ENCODE measurements at places on chromosomes 16 and 17.

GRCh38 chr17:28953444-28954118 lies 2.3 kb upstream of the PHF12 start:
- H3K27ac ChIP-seq, result no peak overlapping the region
- no peaks in the 10 kb centered on the region for H3K27me3 ChIP-seq
- DNase-seq, result peak; percentile 83
- H3K4me1 ChIP-seq, result peaks cover 2% of the 10 kb centered on the region
- no peak overlapping the region for H3K4me3 ChIP-seq
- H3K36me3 ChIP-seq, result peaks cover 2% of the 10 kb centered on the region

DNA sequence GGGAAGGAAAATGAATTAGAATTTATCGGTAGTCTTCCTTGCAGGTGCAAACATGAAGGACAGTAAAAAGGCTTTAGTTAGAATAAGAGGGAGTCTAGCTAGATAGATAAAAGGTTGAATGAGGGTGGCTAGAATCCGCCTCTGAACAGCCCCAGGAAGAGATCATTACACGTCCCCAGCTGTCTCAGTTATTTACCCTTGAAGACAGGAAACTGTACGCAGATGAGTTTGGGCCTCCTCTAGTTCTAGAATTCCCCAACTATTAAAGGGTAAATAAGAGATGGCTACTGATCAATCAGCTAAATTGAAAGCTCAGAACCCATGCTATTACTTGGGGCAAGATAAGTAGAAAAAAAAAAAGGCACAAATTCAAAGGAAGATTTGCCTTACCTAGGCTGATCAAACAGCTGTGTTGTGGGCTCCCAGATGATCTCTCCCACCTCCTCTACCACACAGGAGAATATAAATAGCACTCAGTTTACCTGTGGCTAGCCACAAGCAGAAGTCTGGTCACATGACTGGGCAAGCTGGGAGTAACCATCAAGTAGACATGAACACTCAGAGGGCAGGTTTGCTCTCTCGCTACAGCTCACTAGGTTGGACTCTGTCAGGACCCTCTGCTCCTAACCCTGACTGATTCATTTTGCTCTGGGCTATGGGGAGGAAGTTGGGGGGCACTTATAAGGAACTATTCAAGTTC lies 17.0 kb downstream of the FAM117A start:
- H3K4me1 ChIP-seq, result no peaks in the 10 kb centered on the region
- no peaks in the 10 kb centered on the region for H3K27me3 ChIP-seq
- DNase-seq, result no peak
- no peaks in the 10 kb centered on the region for H3K36me3 ChIP-seq
- no peak overlapping the region for H3K4me3 ChIP-seq
- no peak overlapping the region for H3K27ac ChIP-seq

DNA sequence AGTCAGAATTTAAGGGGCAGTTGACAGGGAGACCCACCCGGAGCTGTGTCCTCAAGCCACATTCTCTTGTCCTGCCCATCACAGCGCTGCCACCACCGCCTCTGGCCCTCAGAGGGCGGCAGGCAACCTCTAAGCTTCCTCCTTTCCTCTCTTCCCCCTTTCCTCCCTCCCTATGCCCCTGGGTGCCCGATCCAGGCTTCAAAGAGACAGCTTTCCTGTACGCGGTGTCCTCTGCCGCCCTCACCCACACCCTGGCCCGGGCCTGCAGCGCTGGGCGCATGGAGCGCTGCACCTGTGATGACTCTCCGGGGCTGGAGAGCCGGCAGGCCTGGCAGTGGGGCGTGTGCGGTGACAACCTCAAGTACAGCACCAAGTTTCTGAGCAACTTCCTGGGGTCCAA lies 23.5 kb downstream of the WNT9B start:
- no peaks in the 10 kb centered on the region for H3K36me3 ChIP-seq
- H3K4me3 ChIP-seq, result no peak overlapping the region
- H3K27ac ChIP-seq, result no peak overlapping the region
- H3K4me1 ChIP-seq, result no peaks in the 10 kb centered on the region
- DNase-seq, result no peak
- peaks cover 2% of the 10 kb centered on the region for H3K27me3 ChIP-seq

DNA sequence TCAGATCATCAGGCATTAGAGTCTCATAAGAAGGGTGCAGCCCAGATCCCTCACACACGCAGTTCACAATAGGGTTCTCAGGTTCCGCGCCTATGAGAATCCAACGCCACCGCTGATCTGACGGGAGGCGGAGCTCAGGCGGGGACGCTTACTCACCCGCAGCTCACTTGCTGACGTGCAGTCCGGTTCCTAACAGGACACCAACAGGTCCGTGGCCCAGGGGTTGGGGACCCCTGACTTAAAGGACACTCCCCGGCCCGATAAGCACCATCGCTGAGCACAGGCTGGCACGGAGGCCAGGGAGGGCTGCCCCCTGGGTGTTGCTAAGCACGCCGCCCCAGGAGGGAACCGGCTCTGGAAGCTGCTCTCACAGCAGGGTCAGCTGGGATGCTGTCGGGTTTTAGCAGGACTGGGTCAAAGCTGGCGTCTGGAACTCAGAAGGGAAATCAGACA lies 30.1 kb upstream of the BAHCC1 start:
- H3K36me3 ChIP-seq, result no peaks in the 10 kb centered on the region
- H3K27ac ChIP-seq, result no peak overlapping the region
- H3K27me3 ChIP-seq, result no peaks in the 10 kb centered on the region
- no peak overlapping the region for H3K4me3 ChIP-seq
- no peak for DNase-seq

- H3K4me3 ChIP-seq, result no peak overlapping the region
- H3K27ac ChIP-seq, result no peak overlapping the region
- H3K4me1 ChIP-seq, result no peaks in the 10 kb centered on the region
Measured at GRCh38 chr17:12376276-12376675, 289.4 kb upstream of the MYOCD start.

GRCh38 chr16:58343562-58343961 lies 48.7 kb upstream of the GINS3 start:
- no peaks in the 10 kb centered on the region for H3K36me3 ChIP-seq
- H3K4me1 ChIP-seq, result no peaks in the 10 kb centered on the region
- H3K4me3 ChIP-seq, result no peak overlapping the region
- no peak for DNase-seq
- H3K27me3 ChIP-seq, result no peaks in the 10 kb centered on the region

DNA sequence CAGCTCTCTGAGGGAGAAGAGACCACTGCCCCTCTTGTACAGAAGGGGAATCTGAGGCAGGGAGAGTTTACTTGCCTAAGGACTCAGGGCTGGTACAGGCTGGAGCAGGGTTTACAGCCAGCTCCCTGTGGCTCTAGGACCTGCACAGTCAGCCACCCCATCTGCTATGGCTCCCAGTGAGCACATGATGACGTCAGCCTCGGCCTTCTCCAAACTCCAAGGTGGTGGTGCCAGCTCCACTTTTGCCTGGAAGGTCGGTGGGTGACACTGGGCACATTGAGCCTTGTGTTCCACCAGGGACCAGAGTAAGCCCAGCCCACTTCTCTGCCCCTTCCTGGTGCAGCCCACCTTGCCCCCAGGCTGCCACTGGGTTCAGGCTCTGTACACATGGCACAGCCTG lies 202.2 kb downstream of the ENGASE start:
- no peaks in the 10 kb centered on the region for H3K27me3 ChIP-seq
- no peak for DNase-seq
- H3K36me3 ChIP-seq, result no peaks in the 10 kb centered on the region
- peaks cover 3% of the 10 kb centered on the region for H3K4me1 ChIP-seq
- no peak overlapping the region for H3K27ac ChIP-seq

DNA sequence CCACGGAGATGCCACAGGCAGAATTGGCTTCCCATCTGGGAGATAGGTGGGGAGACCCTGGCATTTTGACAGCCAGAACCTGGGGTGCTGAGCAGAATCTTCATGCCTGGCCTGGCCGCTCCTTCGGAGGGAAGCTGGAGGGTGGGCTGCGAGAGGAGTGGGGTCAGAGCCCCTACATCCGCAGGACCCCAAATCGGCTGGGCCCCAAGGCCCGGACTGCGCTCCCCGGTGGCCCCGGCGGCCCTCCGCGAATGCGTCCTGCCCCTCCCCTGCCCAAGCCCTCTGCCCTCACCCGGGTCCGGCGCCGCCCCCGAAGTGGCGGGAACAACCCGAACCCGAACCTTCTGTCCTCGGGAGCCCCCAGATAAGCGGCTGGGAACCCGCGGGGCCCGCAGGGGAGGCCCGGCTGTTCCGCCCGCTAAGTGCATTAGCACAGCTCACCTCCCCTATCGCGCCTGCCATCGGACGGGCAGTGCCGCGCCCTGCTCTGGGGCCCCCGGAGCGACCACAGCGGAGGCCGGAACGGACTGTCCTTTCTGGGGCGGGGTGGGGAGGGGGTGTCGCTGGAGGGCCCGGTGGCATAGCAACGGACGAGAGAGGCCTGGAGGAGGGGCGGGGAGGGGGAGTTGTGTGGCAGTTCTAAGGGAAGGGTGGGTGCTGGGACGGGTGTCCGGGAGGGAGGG lies 850 bp upstream of the PNMT start:
- H3K4me3 ChIP-seq, result no peak overlapping the region
- H3K27ac ChIP-seq, result no peak overlapping the region
- no peak for DNase-seq
- peaks cover 27% of the 10 kb centered on the region for H3K4me1 ChIP-seq

DNA sequence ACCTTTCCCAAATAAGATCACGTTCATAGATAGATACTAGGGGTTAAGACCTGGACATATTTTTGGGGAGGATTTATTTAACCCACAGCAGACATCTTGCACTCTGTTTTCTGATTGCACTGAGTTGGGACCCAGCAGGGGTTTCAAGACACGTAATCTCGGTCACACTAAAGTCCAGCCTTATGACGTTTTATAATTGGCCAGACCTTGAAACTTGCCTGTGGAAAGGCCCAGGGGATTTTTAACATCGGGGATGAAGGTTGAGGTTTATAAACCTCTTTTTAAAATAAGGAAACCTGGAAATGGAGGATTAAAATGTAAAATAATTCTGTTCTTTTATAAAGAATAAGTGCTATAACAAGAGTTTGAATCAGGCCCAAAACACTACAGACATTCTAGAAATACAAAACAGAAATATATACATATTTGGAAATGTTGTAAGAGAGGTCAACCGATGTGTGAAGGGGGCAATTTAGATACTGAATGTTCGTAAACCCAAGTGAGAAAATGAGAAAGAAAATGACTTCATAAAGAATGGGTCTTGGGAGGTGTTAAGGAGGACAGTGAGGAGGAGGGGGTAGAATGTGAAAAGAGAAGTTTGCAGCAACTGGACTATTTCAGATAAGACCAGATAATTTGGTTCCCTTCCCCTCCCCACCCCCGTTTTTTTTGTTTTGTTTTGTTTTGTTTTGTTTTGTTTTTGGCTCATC lies 61.1 kb upstream of the NOL11 start:
- DNase-seq, result no peak
- no peaks in the 10 kb centered on the region for H3K27me3 ChIP-seq
- H3K36me3 ChIP-seq, result no peaks in the 10 kb centered on the region
- no peaks in the 10 kb centered on the region for H3K4me1 ChIP-seq
- H3K4me3 ChIP-seq, result no peak overlapping the region

GRCh38 chr17:19306160-19307111 lies 56.1 kb downstream of the B9D1 start:
- no peak for DNase-seq
- no peak overlapping the region for H3K27ac ChIP-seq
- no peaks in the 10 kb centered on the region for H3K27me3 ChIP-seq
- H3K36me3 ChIP-seq, result peaks cover 73% of the 10 kb centered on the region

DNA sequence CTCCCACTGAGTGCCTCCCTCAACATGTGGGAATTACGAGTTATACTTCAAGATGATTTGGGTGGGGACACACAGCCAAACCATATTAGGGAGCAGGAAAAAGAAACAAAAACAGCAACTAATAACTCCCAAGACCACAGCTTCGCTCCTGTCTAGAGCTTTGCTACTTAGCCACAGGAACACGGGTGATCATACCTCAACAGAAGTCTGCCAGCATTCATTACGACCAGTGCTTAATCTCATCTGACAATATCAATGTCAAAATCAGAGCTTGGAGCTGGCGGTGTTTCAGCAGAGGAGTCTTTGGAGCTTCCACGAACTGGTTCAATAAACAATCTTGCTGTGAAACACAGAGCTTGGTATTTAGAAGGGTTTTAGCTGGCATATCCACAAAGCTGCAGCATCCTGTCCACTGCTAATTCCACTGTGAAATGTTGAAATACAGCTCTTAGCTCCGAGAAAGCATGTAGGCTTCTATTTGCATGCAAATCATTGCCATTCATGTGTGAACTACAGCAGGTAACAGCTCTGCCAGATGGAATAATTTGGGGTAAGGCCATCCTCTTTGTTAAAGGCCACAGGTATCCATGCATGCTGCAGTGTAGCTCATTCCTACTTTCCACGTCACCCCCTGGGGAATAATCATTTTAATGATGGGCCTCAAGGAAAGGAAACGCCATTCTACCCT lies 128.4 kb upstream of the GOT2 start:
- H3K4me1 ChIP-seq, result peaks cover 5% of the 10 kb centered on the region
- H3K36me3 ChIP-seq, result no peaks in the 10 kb centered on the region
- H3K27ac ChIP-seq, result no peak overlapping the region
- H3K4me3 ChIP-seq, result no peak overlapping the region
- DNase-seq, result no peak
- no peaks in the 10 kb centered on the region for H3K27me3 ChIP-seq

- peak; percentile 62 for DNase-seq
- peaks cover 20% of the 10 kb centered on the region for H3K36me3 ChIP-seq
- H3K27ac ChIP-seq, result peak overlapping the region; percentile 57
- H3K27me3 ChIP-seq, result no peaks in the 10 kb centered on the region
Measured at GRCh38 chr17:1365445-1366039, 34.5 kb downstream of the YWHAE start.

DNA sequence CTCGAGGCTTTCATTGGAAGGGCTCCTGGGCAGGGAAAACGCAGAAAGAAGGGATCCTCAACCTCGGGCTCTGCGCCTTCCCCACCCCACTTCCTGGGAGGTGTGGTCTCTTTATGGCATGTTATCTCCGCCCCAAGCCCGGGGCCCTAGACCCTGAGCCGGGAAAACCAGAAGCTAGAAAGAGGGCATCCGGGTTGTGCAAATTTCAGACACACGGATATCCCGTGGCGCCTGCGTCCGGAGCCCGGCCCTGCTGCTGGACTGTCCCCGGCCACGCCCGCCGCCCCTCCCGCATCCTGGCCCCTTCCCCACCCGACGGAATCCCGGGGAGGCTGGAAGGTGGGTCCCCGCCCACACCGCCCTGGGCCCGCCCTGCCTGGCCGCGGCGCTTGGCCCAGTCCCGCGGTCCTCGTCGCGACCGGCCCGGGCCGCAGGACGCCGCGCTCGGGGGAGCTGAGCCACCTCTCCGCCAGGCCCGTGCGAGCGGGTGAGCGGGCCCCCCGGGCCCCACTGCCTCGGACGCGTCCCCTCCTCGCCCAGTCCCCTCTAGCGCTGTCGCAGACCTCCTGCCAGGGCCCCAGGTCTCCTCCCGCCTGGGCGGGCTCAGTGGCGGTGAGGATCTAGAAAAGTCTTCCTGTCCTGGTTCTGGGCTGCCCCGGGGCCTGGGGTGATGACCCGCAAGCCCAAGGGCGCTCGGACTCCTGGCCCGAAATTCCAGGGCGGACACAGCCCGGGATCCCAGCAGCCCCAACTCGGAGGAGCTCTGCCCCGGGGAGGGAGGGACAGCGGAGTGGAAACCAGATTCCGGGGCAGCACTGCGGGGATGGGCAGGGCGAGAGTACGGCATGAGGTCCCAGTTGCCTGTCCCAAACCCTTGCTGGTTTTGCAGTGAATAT lies at the start of gene SLC16A5:
TSS of gene SLC16A5 (plus strand) at position 397 of the 896 bp plus-strand sequence. CDS start 5,683 bp downstream, outside the sequence.
- H3K4me1 ChIP-seq, result peaks cover 19% of the 10 kb centered on the region
- H3K36me3 ChIP-seq, result no peaks in the 10 kb centered on the region

- H3K27me3 ChIP-seq, result no peaks in the 10 kb centered on the region
- no peak overlapping the region for H3K4me3 ChIP-seq
- no peaks in the 10 kb centered on the region for H3K4me1 ChIP-seq
- no peaks in the 10 kb centered on the region for H3K36me3 ChIP-seq
- DNase-seq, result no peak
Measured at GRCh38 chr16:53944025-53944424, 240.1 kb downstream of the FTO start.

GRCh38 chr16:13438064-13438463 lies 481.9 kb upstream of the ERCC4 start:
- no peaks in the 10 kb centered on the region for H3K4me1 ChIP-seq
- DNase-seq, result no peak
- H3K4me3 ChIP-seq, result no peak overlapping the region
- no peaks in the 10 kb centered on the region for H3K27me3 ChIP-seq
- H3K36me3 ChIP-seq, result no peaks in the 10 kb centered on the region

All from neuronal stem cell (in vitro differentiated cells).